ENCODE measurements at places on chromosomes 5 and 9.

GRCh38 chr5:40689438-40689837, 9.7 kb downstream of the PTGER4 start:
- DNase-seq = no peak

- DNase-seq = no peak
These were observed 345.2 kb downstream of the GLIS3 start for GRCh38 chr9:3954331-3955304.

DNA sequence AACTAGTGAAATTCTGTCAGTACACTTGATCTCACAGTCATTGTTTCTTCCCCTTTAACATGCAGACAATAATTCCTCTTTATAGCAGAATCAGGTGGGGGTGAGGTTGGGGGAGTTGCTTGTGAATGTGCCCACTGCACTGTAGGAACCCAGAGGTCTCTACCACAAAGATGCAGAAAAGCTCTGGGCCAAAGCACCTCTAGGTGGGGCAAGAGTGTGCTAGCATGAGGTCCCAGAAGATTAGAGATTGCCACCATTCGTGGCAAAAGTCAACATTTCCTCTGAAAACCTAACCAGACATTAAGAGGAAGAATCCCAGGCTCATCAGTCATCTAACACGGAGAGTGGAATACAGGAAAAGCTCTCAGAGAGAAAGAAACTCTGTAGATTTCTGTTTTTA, 74.5 kb downstream of the PTCD2 start:
- no peak for DNase-seq

DNA sequence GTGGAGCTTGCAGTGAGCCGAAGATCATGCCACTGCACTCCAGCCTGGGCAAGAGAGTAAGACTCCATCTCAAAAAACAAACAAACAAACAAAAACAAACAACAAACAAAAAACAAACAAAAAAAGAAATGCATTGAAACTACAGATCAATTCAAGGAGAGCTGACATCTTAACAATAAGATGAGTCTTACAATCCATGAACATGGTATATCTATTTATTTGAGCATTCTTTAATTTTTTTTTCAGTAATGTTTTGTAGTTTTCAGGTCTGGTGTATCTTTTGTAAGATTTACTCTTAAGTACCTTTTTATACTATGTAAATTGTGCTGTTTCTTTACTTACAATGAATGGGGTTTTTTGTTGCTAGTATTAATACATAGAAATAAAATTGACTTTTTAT, 140.1 kb upstream of the DAPK1 start:
- no peak for DNase-seq

GRCh38 chr9:136604823-136605525, 57.7 kb upstream of the EGFL7 start:
- DNase-seq = no peak

DNA sequence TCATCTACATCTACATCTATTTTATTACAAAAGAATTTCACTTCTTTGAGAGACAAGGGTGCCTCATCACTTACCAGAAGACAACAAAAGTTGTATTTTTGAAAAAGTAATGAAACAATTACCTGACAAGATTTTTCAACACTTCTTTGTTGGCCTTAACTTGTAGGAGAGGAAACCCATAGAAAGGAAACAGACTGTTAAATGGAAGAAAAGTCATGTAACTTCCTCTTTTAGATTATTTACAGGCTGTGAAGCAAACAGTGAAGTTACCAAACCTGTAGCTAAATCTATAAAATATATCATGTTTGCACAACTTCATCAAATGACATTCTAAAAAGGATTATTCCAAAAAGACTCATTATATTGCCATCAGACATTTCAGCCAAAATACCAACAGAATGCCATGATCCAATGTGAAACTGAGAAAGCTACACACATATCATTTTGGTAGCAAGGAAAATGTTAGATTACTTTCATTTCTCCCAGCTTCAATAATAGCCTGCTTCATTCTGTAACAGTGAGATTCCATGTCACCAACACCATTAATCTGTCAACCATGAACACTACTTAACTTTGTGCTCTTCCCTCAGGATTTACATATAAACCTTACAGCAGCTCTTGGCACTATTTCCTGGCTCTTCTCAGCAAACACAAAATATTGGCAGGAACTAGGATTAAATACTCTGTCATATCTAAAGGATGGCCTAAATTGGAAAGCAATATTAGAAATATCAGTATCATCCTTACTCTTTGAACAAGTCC, 122.5 kb downstream of the MCTP1 start:
- DNase-seq = no peak

- DNase-seq = no peak
These were observed 409.8 kb downstream of the NTRK2 start for GRCh38 chr9:85079349-85079748.

DNA sequence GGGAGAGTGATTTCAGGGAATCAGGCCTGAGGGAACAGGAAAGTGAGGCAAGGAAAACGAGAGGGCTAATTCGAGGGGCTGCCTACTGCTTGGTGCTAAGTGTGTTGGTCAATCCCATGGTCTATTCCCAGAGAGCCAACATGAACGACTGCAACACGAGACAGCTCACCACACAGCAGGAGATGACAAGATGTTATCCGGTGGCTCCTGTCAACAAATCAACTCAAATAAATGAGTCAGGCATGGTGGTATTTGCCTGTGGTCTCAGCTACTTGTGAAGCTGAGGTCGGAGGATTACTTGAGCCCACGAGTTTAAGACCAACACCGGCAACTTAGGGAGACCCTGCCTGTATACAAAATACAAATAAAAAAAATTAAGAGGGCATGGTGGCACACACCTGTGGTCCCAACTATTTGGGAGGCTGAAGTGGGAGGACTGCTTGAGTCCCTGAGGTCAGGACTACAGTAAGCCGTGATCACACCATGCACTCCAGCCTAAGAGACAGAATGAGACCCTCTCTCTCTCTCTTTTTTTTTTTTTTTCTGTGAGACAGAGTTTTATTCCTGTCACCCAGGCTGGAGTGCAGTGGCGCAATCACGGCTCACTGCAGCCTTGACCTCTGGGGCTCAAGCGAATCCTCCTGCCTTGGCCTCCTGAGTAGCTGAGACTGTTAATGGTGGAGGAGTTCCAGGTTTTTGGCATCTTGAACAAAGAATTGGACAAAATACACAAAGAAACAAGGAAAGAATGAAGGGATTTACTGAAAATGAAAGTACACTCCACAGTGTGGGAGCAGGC, 9.0 kb upstream of the FAF2 start:
- DNase-seq = no peak

- no peak for DNase-seq
These were observed 8.0 kb upstream of the CTNNA1 start for GRCh38 chr5:138745268-138745667.

DNA sequence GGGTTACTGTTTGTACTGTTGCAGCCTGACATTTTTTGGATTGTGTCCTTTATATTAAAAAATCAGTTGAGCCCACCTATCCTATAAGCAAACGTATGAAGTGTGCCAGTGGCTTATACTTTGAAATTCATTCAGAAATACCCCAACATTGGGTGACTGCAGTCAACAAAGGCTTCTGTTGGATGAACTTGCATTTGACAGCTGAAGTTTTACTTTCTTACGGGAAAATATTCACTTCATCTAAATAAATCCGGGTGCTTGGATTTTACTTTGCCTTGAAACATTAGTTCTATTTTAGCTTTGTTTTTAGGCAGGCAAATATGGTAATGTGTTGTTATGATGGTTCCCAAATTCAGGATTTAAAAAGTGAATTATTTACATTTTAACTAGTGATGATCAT, 21.7 kb downstream of the EXOSC2 start:
- DNase-seq = no peak

- no peak for DNase-seq
These were observed 16.9 kb upstream of the SLC22A4 start for GRCh38 chr5:132277256-132277655.

GRCh38 chr9:137294091-137294680, 7.9 kb downstream of the NRARP start:
- no peak for DNase-seq

- DNase-seq = no peak
These were observed 2.9 kb downstream of the WDR38 start for GRCh38 chr9:124855944-124856765.

DNA sequence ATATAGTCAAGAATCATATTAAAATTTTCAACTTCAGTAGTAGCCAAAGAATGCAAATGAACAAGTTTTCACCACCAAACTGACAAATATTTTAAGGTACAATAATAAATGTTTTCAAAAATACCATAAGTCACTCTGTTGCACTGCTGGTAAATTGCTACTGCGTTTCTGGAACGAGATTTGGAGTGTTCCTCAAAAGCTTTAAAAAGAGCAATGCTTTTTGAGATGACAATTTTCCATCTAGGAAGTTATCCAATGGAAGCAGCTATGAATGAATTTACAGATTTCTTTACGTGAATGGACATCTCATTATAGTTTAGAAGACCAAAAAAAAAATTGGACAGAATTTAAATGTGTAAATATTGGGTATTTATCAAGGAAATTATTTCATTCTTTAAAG, 173.2 kb upstream of the OR13F1 start:
- DNase-seq = no peak

- no peak for DNase-seq
These were observed 4.0 kb downstream of the HDAC3 start for GRCh38 chr5:141632650-141633049.

DNA sequence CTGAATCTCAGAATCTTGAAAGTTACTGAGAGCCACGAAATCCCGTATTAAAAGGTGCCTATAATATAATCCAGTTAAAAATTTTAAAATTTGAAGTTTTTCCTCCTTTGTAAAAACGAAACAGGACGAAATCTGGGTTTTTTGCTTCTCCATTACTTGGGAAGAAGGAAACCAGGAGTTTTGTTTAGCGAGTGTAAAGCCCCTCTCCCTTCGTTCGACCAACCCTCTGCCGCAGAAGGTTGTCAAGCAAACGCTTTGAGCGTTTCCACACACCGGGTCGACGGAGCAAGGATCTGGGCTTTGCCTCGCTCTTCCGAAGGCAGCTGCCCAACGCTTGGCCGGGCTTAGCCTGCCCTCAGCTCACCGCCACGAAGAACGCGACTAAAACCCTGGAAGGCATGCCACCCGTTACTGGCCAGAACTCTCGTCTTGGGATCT, 1.6 kb upstream of the FOXE1 start:
- no peak for DNase-seq

Measured in activated effector memory CD4-positive, alpha-beta T cell treated with Interleukin-2 at 50 U/mL for 16 hours (primary cell).